ENCODE measurements at places on chromosomes 16 and 17. TPM values are rescaled to one million over a fixed set of nuclear protein-coding genes. Genes with fewer than 3 reads are reported as not detected.

The HS3ST2 gene
- total RNA-seq, result not detected

The HEATR9 gene
- total RNA-seq, result 1.1 TPM

The FADS6 gene
- not detected for total RNA-seq

The RNF227 gene
- total RNA-seq, result 4.2 TPM

The MYH13 gene
- total RNA-seq, result not detected

The RPL27 gene
- 949 TPM for total RNA-seq

The ZNF597 gene
- 2.7 TPM for total RNA-seq

The CMTM2 gene
- 0.68 TPM for total RNA-seq

The TSPAN10 gene
- 1.2 TPM for total RNA-seq

The RMI2 gene
- total RNA-seq, result 65.6 TPM

The KIF22 gene
- 233 TPM for total RNA-seq

The GRAPL gene
- total RNA-seq, result 16.8 TPM

The FOXL1 gene
- total RNA-seq, result not detected

The TBC1D3G gene
- total RNA-seq, result not detected

The PRSS8 gene
- not detected for total RNA-seq

The FZD2 gene
- total RNA-seq, result 0.26 TPM

The SULT1A4 gene
- total RNA-seq, result 4.3 TPM

The SLC35G6 gene
- total RNA-seq, result not detected

The KRTAP4-9 gene
- not detected for total RNA-seq

The CCL14 gene
- not detected for total RNA-seq

The NUFIP2 gene
- 64.5 TPM for total RNA-seq

The CA10 gene
- total RNA-seq, result not detected

The MGAT5B gene
- 0.26 TPM for total RNA-seq

The TEX14 gene
- total RNA-seq, result 0.10 TPM

The GPR142 gene
- not detected for total RNA-seq

The ALOX12B gene
- total RNA-seq, result 0.26 TPM

All from activated CD8-positive, alpha-beta T cell treated with anti-CD3 and anti-CD28 coated beads, Interleukin-2, amount 10 ng/mL, durations not matched to agents 7 days and 5 days (primary cell).